ENCODE measurements at places on chromosomes 3 and 15.

- no peak for DNase-seq
Observed at GRCh38 chr3:39962581-39962980, 153.2 kb downstream of the MYRIP start.

DNA sequence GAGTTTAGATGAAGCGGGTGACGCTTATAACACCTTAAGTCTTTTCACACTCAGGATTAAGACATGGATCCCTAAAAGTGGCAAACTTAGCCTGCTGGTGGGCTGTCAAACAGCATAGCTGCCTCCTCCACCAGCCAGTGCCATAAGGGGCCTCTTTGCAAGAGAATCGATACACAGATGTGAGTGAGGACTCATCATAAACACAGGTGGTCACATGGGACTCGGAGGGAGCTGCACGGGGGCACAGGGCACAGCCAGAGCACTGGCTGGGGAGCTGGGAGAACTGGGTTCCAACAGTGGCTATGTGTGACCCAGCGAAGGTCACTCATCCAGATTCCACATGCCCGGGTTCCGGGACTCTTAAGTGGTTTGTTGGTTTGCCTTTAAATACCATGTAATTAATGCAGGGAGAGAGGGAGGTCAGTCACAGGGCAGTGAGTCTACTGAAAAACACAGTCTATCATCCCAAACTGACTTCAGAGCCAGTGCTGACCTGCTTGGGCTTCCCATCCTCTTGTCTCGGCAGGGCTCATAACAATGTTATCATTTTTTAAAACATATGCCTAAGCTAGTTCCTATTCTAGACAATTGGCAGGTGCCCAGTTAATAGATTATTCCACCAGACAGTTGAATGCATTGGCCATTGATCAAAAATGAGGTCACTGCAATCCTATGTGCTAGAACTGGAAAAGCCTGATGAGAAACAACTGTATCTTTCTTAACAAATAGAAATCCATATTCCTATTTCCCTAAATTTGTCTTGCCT is 51.8 kb downstream of the SLC12A8 start:
- no peak for DNase-seq

DNA sequence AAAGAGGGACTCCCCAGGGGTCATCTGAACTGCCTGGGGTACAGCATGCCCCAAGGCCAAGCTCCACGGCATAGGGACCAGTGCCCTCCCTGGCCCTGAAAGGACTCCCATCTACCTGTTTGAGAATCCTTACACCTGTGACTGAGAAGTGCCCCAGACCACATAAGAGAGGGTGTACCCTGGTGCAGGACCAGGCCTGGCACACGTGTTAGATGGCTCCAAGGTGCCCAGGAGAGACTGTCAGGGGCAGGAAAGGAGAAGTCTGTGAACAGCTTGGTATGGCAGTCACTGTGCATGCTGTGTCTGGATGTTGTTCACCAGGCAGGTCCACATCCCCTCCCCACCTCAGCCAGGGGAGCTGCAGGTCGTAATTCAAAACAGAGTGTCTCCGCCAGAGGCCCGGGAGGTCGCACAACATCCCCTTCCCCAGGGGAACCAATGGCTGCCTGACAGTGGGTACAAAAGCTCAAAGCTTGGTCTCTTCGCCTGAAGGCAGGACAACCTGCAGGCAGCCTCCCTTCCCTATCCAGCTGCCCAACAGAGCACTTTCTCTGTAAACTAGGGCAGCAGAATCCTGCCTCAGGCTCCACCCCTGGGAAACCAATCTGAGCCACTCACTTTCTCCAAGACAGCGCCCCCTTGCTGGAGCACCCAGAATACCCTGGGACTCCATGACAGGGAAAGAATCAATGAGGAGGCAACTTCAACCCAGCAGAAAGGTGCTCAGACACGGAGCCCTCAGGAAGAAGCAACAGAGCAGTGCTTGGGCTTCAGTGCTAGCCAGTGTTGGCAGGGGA is 3.9 kb downstream of the NUP210 start:
- DNase-seq, result no peak

DNA sequence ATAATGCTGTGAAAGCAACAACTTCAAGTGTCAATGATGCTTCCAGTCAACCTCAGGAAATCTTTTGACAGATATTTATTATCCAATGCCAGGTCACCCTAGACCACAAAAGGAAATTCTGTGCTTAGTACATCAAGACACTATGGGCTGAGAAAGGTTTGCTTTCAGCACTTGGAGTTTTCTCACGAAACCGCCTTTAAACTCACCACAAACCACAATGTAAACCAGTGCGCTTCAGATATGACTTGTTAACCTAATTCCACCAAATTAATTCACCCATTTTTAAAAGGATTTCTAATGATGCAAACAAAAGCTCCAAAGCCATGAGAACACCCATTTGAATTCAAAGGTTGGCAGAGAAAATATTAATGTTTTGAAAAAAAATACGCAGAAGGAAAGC is 292.9 kb upstream of the NR2F2 start:
- DNase-seq, result peak; percentile 63

DNA sequence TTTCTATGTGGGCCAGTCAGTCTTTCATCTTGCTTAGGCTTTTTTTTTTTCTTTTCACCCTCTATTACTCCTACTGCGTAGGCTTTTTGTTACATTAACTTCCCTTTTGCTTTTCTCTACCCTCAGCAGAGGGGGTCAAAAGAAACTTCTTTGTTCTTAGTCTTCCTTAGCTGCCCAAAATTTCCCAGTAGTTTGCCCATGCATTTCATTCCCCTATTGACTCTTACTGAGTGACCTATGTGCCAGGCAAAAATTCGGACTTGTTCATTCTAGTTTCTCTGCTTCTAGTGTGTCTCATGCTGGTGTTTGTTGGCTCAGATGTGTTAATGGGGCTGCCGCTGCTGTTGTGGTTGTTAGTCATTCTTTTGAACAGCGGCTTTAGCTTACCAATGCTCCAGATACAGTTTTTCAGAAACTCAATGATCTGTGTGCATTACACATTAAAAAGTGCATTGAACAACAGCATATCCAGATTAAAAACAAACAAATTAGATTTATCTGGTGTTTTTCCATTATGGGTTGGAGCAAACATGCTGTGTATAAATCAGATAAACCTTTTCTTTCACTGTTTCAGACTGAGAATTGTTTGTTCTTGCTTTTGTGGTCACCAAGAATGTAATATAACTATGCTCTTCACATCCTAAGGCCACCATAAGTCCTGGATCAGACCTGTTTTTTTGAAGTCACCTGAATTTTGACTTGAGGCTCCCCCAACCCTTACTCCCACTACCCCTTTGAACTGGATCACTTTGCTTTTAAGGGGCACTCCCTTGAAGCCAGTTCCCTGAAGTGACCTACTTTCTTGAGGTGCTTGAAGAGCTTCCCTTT is 43.1 kb downstream of the PDE8A start:
- peak; percentile 66 for DNase-seq

GRCh38 chr3:11389386-11390268 is 117.4 kb downstream of the ATG7 start:
- DNase-seq, result no peak

GRCh38 chr3:151345859-151346258 is 16.5 kb upstream of the P2RY13 start:
- DNase-seq, result peak; percentile 36

- DNase-seq, result no peak
Observed at GRCh38 chr15:58980351-58980939, 7.0 kb upstream of the RNF111 start.

GRCh38 chr3:72950801-72951200 is 45.8 kb upstream of the PPP4R2 start:
- DNase-seq, result no peak

DNA sequence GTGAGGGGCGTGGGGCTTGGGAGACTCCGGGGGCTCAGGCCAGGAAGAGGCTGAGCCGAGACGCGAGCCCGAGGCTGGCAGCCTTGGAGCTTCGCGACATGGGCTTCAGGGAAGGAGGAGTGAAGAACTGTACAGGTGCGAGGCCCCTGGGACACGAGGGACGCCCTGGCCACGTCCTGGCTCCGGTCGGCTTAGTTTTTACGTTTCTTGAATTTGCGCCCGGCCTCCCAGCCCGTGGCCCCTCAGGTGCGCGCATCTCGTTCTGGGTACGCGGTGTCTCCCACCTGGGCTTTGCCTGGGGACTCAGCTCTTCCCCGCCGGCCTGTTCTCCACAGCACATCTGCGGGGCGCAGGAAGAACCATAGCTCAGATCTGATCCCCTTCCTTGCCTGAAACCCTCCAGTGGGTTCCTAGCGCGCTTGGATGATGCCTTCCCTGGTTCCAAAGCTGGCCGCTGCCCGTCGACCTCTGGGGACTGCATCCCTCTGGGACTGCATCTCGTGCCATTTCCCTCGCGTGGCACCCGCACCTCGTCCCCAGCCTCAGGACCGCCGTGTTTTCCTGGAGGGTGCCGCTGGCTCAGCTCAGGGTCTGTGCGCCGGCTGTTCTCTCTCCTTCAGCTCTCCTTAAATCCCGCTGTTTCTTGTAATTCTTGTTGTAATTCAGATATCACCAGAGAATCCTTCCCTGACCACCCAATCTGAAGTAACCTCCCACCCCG is 614 bp downstream of the CHCHD6 start:
- DNase-seq, result no peak

DNA sequence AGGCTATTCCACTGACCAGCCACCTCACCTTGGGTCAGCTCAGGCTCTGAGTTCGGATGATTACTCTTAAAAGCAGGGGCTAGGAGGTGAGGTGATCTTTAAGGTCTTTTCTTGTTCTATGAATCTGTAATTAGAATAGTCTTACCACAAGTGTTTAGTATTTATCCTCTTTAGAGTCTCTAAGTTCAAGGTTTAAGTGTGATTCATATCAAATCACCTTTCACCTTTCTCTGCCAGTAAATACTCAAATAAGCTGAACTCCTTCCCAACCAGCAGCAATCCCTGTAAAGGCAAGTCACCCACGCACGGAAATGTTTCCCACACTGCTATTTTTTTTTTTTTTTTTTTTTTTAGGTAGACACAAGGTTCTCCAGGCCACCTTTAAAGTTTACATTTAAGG is 14.5 kb upstream of the TMEM44 start:
- no peak for DNase-seq

Data from H4 (cell line).